Stimulated activated CD8-positive, alpha-beta memory T cell treated with anti-CD3 and anti-CD28 coated beads, Interleukin-4, amount 100 ng/mL, for 4 hours (primary cell): ENCODE measurements at places on chromosomes 5 and 9.

DNA sequence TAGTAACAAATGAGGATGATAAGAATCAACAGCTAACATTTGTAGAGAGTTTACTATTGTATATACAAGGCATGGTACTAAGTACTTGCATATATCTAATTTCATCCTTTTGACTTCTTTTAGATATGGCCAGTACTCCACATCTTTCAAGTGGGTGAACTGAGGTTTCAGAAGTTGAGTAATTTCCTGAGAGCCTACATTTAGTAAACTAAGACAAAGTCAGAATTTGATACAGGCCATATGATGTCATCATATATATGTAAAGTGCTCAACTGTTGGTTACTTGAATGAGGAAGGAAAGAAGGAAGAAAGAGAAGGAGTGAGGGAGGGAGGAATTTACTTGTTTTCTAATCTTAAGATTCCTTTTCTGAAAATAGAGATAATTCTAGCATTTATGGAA lies 52.8 kb downstream of the GRIA1 start:
- DNase-seq: no peak

GRCh38 chr5:109844695-109845094 lies 155.0 kb downstream of the MAN2A1 start:
- no peak for DNase-seq

DNA sequence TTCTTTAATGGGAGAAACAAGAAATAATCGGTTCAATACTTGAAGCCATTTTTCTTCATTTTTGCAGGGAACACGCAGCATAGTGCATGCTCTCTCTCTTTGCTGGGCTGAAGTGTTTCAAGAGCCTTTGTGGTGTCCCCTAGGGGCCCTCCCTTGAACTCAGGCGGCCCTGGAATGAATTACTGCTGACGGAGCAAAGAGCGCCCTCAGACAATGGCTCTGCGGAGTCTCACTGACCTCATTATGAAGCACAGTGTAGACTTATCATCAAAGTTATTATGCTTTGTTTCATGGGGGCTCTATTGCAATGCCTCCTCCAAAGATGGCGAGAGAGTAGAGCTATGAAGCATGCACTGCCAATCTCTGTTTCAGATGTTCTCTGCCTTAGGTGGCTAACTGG lies 64.8 kb upstream of the ADCY2 start:
- no peak for DNase-seq

GRCh38 chr5:104096451-104096850 lies 533.9 kb upstream of the NUDT12 start:
- no peak for DNase-seq

DNA sequence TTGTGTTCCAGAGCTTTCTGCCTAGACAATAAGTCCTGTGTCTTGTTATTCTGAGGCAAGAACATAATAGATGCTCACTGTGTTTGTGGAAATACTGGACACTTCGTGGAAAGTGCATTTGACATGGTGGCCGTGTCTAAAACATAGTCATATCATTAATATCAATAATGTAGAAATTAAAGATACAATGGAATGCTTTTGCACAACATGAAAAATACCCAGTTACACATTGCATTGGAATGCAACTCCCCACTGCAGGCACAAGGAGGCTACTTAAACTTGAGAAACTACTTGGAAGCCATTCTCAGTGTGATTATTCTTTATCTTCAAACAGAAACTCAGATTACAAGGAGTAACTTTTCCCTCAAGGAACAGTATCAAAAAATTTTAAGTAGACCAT lies 145.3 kb upstream of the ZNF462 start:
- no peak for DNase-seq
